Cerebellum (tissue), 4 donors: ENCODE measurements at places on chromosomes 16 and 17.

- no peak for DNase-seq
Observed at GRCh38 chr17:64323774-64324173, 60.7 kb upstream of the TEX2 start.

- no peak for DNase-seq
Observed at GRCh38 chr16:66988197-66988788, at the start of gene CES4A. CES4A (plus strand) TSS chr16:66988589; CDS start chr16:66988773, 184 bp downstream.

DNA sequence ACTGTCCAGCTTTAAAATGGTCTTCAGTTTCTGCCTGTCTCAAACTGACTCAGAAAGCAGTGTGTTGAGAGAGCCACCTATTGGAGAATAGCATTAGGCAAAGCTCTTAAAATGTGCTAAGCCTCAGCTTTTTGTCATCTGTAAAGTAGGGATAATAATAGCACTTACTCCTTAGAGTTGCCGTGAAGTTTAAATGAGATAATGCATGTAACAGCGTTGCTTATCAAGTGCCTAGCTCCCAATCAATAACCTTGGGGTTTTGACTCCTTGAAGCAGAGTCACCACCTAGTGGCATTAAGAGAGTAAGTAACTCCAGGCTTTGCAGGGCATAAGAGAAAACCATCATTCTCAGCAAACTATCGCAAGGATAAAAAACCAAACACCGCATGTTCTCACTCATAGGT, 163.3 kb downstream of the HS3ST2 start:
- DNase-seq = no peak

GRCh38 chr17:11330826-11331225, 89.8 kb downstream of the SHISA6 start:
- DNase-seq = no peak

DNA sequence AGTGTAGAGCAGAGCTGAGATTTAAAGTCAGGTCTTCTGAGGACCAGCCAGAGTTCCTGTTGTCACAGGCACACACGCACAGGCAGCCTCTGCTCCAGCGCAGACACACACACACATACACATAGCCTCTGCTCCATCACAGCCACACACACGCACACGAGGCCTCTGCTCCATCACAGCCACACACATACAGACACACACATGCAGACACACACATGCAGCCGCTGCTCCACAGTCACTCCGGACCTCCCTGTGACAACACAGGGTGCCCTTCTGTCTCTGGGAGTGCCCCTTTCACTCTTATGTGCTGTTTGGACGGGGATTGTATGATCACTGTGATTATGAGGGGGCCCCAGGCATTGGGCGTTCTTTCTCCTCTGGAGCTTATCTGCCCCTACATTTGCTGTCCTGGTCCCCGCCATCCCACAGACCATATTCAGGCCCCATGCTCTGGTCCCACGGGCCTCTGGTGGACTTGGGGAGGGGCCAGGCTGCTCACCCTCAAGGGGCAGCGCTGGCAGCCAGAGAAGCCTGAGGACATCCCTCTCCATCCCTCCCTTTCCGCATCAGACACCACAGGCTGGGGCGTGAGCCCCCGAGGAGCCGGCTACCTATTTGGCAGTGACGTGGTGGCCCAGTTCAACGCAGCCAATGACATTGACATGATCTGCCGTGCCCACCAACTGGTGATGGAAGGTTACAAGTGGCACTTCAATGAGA, 7.5 kb downstream of the TBX6 start:
- DNase-seq = no peak

- no peak for DNase-seq
Observed at GRCh38 chr17:8189041-8189710, 804 bp downstream of the BORCS6 start.

DNA sequence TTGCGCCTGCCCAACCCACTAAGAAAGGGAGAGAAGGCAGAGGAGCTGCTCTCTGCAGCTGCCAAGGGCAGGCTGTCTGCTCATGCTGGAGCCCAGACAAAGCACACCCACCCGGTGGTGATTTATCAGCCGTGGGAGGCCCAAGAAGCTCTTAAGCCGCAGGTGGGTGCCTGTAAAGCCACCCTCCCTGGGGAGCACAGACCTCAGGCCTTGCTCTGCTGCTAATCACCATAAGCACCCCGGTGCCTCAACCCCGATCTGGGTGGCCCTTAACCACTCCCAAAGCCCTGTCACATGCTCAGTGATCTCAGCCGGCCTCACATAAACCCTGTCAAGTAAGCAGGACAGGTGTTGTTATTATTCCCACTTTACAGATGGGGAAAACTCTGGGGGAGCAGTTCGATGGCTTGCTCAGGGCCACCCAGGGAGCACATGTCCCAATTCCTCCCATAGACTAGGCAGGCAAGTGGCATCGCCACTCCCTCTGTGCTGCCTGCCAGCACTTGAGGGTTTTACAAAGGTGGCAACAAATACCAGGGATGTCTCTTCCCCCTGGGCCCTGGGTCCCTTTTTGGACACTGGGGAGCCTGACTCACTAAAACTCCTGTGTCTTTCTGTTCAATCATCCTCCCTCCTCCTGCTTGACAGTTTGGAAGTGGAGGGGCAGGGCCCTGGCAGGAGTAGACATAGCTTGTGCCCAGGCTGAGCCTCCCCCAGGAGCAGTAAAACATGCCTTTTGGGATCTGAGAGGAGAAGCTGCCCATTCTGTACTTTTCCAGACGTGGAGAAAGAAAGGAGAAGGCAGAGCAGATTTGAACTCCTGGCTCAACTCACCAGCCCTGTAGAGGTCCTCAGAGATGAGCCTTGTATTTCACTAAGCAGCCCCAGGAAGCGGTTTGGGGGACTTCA, 299.3 kb downstream of the SOX9 start:
- DNase-seq = no peak

- DNase-seq = no peak
Observed at GRCh38 chr17:56600256-56600655, 6.8 kb downstream of the NOG start.

DNA sequence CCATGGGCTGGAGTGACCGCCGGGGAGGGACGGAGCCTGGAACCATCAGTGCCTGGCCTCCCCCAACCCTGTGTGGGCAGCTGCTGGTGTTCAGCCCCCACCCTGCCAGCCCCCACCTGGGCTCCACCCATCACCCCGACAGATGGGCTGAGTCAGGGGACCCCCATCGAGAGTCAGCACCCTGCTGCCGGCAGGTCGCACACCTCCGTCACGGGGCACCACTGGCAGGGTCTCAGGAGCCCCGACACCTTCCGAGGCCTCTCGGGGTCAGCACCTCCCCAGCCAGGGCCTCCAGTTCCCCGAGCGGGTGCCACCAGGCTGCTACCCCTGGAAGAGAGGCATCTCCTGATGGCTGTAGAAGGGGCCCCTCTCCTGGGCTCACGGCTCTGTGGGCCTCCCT, 38.3 kb upstream of the ACSF3 start:
- DNase-seq = no peak

GRCh38 chr16:978403-978802, 3.2 kb upstream of the SOX8 start:
- DNase-seq = no peak

- DNase-seq = no peak
Observed at GRCh38 chr16:81458827-81459598, 14.4 kb downstream of the CMIP start.

GRCh38 chr17:21191698-21192097, 22.3 kb downstream of the TMEM11 start:
- DNase-seq = no peak

DNA sequence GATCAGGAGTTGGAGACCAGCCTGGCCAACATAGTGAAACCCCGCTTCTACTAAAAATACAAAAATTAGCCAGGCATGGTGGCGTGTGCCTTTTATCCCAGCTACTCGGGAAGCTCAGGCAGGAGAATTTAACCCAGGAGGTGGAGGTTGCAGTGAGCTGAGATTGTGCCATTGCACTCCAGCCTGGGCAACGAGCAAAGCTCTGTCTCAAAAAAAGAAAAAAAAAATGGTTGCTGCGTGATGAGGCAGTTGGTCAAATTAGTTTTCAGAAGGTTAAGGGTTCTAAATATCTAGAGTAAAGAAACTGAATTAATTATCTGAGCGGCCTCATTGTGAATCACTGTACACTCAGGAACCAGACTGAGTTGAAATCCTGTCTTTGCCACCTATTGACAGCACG, 3.5 kb upstream of the CD68 start:
- DNase-seq = no peak

- peak; percentile 20 for DNase-seq
Observed at GRCh38 chr17:350706-351448, 1.7 kb downstream of the RPH3AL start.

GRCh38 chr17:57607553-57608120, 137.5 kb downstream of the CCDC182 start:
- DNase-seq = no peak

DNA sequence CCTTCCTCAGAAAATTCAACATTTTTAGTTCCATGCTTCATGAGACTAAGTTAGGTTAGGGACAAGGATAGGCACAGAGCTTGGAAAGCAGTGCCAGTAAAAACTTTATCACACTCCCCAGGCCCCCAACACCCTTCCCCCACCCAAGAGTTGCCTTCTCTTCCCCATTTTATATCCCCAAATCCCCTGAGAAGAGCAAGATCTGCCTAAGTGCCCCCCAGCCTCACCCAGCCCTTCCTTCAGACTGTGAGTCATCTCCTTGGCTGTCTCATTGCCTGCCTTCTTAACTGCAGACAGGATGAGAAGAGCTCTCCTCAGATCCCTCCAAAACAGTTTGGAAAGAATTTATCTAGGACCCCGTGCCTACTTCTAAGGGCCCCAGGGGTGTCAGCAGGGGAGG, 55.8 kb downstream of the NEUROD2 start:
- no peak for DNase-seq

DNA sequence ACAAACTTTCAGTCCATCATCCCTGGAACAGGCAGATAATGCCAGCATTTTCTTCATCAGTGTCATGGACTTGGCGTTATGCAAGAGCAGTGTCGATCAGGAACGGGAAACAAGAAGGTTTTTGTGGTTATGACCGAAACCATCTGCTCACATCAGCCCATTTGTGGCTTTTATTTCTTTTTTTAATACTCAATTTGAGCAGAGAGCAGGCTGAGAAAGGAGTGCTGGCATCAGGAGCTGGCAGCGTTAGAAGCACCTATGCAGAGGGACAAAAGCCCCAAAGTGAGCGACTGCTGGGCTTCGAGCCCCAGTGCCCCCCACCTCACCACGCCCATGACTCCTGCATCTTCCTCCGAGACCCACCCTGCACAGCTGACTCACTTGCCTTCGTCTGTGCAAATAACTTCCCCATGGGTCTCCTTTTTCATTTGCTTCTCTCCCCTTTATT, 16.2 kb upstream of the CD300E start:
- no peak for DNase-seq

DNA sequence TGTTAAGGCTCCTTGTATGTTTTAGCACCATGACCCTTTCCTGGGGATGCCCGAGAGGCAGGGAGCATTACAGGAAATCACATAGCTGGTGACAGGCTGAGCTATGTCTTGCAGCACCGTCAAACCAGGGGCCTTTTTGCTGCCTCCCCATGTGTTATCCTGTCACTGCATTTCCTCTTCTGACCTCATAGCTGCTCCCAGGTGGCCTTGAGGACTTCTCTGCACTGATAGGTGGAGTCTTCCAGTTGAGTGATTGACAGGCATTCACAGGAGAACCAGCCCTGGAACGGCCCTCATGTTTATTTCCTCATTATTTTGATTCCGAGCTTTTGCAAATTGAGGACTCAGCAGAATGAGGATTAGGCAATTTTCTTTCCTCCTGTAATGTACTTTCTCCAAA, 349.6 kb downstream of the HAPSTR1 start:
- no peak for DNase-seq

DNA sequence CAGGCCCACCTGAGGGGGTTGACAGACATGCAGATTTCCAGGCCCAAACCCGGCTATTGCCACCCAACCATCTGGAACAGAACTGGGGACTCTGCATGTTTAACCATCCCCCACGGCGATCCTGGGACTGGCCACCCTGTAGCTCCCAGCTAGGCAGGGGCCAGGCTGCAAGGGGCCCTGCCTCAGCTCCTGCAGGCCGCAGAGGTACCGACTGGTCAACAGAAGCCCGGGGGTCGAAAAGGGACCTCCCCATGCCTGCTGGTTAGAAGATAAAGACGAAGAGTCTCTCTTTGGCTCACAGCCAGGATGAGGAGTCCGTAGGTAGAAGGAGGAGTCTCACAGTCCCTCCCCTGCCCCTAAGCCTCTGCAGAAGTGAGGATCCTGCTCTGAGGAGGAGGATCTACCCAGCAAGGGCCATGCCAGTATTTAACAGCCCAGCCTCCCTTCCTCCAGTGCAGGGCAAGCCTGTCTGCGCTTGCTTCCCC, 223.4 kb upstream of the TNRC6C start:
- no peak for DNase-seq

DNA sequence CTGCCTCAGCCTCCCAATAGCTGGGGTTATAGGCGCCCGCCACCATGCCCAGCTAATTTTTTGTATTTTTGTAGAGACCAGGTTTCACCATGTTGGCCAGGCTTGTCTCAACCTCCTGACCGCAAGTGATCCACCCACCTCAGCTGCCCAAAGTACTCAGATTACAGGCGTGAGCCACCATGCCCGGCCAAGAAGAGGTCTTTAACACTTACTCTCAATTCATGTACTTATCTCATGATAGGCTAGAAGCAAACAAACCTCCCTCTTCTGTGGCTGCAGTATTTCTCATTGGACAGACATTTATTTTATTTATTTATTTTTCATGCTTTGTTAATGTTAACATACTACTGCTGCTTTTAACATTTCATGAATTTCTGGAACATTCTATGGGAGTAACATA, 7.0 kb upstream of the NT5C start:
- no peak for DNase-seq

DNA sequence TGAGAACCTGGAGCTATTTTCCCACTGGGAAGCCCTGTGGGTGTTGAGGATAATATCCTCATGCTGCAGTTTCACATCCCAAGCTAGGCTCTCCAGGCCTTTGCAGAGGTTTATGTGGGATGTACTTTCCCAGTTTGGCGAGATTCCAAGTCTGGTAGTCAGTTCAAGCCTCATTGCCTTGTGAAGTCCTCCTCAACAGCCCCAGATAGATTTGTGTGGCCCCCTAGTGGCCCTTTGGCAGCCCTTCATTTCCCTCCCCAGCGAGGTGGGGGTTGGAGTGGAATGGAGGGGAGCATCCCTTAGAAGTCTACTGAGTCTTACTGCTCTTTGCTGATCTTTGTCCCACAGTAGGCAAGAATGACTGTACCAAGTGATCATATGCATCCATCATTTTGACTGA, 137.9 kb downstream of the CDH11 start:
- DNase-seq = no peak

DNA sequence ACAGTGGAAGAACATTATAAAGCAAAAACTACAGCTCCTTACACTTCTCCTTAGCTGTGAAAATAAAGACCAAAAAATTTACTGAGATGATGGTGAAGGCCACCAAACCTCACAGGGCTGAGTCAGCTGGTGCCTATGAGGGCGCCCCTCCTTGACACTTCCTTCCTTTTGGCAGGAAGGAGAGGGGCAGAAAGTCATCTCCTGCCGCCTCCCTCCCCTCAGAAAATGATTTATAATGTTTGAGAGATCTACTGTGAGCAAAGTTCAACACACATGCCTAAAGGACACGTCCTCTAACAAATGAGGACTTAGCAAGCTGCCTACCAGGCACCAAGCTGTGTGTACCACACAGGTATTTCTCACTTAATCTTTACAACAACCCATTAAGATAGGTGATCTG, 245.7 kb downstream of the PRKCA start:
- no peak for DNase-seq

GRCh38 chr17:63222655-63223054, 223.5 kb downstream of the CYB561 start:
- DNase-seq = no peak
